ENCODE measurements at places on chromosomes 5 and 9.

GRCh38 chr5:53943938-53944337 is 366.4 kb downstream of the ARL15 start:
- no peak for DNase-seq
- H3K4me1 ChIP-seq: peaks cover 8% of the 10 kb centered on the region
- no peaks in the 10 kb centered on the region for H3K27me3 ChIP-seq

DNA sequence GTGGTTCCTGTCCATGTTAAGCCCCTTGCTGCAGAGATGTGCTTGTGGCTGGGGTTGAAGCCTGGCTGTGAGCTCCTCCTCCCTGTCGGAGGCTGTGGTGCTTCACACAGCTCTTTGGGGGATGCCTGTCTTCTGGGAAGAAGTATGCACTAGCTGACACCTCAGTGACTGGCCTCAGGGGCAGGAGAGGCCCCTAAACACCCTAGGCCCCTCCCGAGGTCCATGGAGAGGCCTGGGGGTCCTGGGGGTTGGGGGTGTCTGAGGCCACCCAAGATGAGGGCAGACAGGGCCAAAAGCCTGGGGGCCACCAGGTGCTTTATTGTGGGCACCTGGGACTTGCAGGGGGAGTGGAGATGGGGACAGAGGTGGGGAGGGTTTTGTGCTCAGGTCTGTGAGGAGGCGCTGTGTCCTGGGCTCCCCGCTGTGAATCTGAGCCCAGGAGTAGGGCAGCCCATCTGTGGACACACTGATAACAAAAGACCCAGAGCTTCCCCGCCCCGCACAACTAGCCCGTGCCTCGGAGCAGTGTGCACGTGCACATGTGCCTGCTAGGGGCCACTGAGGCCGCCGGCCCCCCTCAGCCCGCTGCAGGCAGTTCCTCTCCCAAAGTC is 92.0 kb downstream of the PHF2 start:
- H3K4me3 ChIP-seq: no peak overlapping the region
- no peak for DNase-seq
- H3K4me1 ChIP-seq: peaks cover 3% of the 10 kb centered on the region
- H3K27ac ChIP-seq: peak overlapping the region; percentile 38

GRCh38 chr5:124399426-124399961 is 346.9 kb downstream of the ZNF608 start:
- H3K4me3 ChIP-seq: no peak overlapping the region
- no peak for DNase-seq
- H3K27me3 ChIP-seq: no peaks in the 10 kb centered on the region
- H3K36me3 ChIP-seq: no peaks in the 10 kb centered on the region
- H3K27ac ChIP-seq: no peak overlapping the region

GRCh38 chr5:140000332-140000731 is 42.8 kb downstream of the NRG2 start:
- H3K36me3 ChIP-seq: no peaks in the 10 kb centered on the region
- no peak overlapping the region for H3K4me3 ChIP-seq
- no peak overlapping the region for H3K27ac ChIP-seq
- H3K27me3 ChIP-seq: peaks cover 51% of the 10 kb centered on the region
- H3K4me1 ChIP-seq: no peaks in the 10 kb centered on the region
- DNase-seq: no peak

- no peak overlapping the region for H3K4me3 ChIP-seq
- no peaks in the 10 kb centered on the region for H3K27me3 ChIP-seq
- peaks cover 17% of the 10 kb centered on the region for H3K4me1 ChIP-seq
Observed at GRCh38 chr9:366620-367019, 152.0 kb downstream of the DOCK8 start.

DNA sequence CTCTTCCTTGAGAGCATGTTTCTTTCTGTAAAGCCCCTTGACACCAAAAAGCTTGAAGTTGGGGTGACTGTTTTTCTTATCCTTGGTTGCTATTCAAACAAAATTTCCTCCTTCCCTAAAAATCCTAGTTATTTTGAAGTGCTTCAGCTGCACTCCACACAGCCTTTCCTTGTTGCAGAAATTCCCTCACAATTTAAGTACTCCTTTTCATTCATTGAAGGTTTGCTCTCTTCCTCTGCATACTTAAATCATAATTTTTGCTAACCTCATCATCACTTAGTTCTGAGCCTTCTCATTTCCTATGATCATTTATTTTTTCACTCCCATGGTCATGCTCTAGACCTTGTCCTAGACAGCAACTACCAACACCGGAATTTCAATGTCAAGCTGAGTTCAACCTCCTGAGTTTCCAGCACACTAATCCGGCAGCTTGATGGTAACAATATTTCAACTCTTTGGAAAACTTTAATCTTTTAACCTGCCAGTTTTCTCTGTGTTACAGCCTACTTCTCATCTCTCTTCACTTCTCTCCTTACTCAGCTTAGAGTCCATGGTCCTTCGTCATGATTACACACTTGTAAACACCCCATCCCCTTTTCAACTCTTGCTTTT is 78.7 kb upstream of the ACTBL2 start:
- DNase-seq: no peak
- H3K27ac ChIP-seq: no peak overlapping the region
- no peaks in the 10 kb centered on the region for H3K4me1 ChIP-seq
- no peak overlapping the region for H3K4me3 ChIP-seq

DNA sequence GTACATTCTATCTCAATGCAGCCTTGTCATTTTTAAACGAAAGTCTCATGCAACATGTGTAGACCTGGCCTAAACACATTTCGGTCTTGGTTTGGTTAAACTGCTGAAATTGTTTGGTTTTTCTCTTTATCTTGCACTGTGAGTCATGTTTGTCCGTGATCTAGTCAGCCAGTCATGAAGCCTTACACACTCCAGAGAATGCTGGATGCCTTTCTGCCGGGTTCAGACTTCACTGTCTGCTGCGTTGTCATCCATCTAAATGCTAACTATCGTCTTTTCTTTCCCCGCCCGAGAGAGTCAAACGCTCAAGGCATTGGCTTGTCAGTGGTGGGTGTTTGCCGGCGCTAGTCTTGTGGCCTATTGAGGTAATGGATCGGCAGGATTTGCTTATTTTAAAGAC is 1194.6 kb upstream of the WWC1 start:
- H3K4me1 ChIP-seq: no peaks in the 10 kb centered on the region
- DNase-seq: no peak
- H3K27ac ChIP-seq: no peak overlapping the region
- no peaks in the 10 kb centered on the region for H3K27me3 ChIP-seq
- H3K36me3 ChIP-seq: no peaks in the 10 kb centered on the region

DNA sequence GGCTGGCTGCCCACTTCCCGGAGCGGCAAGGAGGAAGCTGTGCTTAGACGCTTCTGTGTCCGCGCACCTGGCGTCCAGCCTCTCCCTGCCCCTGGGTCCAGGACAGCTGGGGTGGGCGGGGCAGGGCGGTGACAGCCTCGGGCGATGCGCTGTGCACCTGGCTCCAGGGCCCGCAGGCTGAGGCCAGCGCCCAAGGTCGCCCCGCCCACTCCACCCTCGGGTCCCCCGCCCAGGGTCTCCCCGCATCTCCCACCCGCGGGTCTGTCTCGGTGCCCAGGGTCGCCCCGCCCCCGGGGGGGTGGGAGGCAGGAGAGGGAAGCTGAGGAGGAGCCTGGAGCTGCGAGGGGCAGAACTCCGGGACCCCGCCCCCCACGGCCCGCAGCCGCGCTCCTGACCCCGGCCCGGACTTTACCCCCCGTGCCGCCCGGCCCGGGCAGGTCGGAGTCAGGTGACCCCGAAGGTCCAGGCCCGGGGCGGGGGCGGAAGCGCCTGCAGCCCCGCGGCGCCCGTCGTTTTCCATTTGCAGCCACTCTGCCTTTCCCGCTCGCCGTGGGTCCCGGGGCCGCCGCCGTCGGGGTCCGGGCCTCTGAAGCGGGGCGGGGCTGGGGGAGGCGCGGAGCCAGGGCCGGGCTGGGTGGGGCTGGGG is at the start of gene ENTPD8:
TSS of gene ENTPD8 (minus strand) at position 69 of the 646 bp plus-strand sequence. CDS start 3,072 bp downstream, outside the sequence.
- peaks cover 13% of the 10 kb centered on the region for H3K27me3 ChIP-seq
- H3K36me3 ChIP-seq: peaks cover 13% of the 10 kb centered on the region
- peak within 1 kb of the TSS; percentile 72 for H3K4me3 ChIP-seq
- H3K4me1 ChIP-seq: peaks cover 13% of the 10 kb centered on the region
- no peak within 1 kb of the TSS for H3K27ac ChIP-seq

- H3K27ac ChIP-seq: no peak overlapping the region
- H3K4me1 ChIP-seq: peaks cover 22% of the 10 kb centered on the region
- DNase-seq: no peak
- H3K36me3 ChIP-seq: no peaks in the 10 kb centered on the region
Observed at GRCh38 chr5:73387149-73387591, 61.4 kb downstream of the FOXD1 start.

DNA sequence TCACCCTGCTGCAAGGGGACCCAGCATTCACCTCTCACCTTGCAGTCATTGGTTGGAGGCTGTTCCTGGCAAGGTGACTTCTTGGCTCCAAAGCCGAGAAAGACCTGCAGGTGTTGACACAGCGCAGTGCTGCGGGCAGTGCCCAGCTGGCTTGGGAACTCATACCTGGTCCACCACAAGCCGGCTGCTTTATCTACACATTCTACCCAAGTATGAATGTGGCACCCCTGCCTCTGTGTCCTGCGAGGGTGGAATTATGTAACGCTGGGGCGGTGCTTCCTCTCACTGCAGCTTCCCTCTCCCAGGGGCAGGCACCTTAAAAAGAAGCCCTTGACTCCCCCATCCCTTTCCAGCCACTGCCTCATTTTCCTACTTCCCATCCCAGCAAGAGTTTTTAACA is 2.5 kb upstream of the ZMYND19 start:
- H3K27ac ChIP-seq: no peak overlapping the region
- peak overlapping the region; percentile 36 for H3K4me3 ChIP-seq
- no peak for DNase-seq
- peaks cover 4% of the 10 kb centered on the region for H3K4me1 ChIP-seq

DNA sequence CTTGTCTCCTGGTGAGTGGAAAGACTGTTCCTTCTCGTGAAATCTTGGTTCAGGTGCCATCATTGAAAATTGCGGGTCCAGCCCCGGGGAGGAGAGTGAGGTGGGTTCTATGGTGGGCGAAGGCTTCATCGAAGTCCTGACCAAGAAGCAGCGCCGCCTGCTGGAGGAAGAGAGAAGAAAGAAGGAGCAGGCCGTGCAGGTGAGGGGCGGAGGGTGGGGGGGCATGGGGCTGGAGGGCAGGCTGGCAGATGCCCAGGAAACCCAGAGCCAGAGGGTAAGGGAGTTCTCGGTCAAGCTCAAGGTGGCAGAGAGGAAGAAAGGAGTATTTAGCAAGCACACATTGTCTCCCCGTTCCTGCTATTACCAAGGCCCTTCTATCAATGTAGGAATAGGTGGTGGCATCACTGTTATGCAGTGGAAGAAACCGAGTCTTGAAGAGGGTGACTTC is 24.3 kb upstream of the POMT1 start:
- peak; percentile 49 for DNase-seq
- H3K27ac ChIP-seq: no peak overlapping the region
- peaks cover 91% of the 10 kb centered on the region for H3K36me3 ChIP-seq
- H3K4me3 ChIP-seq: no peak overlapping the region
- peaks cover 6% of the 10 kb centered on the region for H3K4me1 ChIP-seq

GRCh38 chr9:126123927-126124326 is 202.7 kb upstream of the MVB12B start:
- no peak for DNase-seq
- peaks cover 59% of the 10 kb centered on the region for H3K27me3 ChIP-seq
- H3K27ac ChIP-seq: no peak overlapping the region
- no peak overlapping the region for H3K4me3 ChIP-seq
- H3K4me1 ChIP-seq: no peaks in the 10 kb centered on the region
- H3K36me3 ChIP-seq: peaks cover 4% of the 10 kb centered on the region

- H3K27ac ChIP-seq: no peak overlapping the region
- no peaks in the 10 kb centered on the region for H3K4me1 ChIP-seq
- H3K27me3 ChIP-seq: peaks cover 19% of the 10 kb centered on the region
- no peak overlapping the region for H3K4me3 ChIP-seq
- DNase-seq: no peak
Observed at GRCh38 chr9:2957656-2958200, 113.8 kb upstream of the PUM3 start.

DNA sequence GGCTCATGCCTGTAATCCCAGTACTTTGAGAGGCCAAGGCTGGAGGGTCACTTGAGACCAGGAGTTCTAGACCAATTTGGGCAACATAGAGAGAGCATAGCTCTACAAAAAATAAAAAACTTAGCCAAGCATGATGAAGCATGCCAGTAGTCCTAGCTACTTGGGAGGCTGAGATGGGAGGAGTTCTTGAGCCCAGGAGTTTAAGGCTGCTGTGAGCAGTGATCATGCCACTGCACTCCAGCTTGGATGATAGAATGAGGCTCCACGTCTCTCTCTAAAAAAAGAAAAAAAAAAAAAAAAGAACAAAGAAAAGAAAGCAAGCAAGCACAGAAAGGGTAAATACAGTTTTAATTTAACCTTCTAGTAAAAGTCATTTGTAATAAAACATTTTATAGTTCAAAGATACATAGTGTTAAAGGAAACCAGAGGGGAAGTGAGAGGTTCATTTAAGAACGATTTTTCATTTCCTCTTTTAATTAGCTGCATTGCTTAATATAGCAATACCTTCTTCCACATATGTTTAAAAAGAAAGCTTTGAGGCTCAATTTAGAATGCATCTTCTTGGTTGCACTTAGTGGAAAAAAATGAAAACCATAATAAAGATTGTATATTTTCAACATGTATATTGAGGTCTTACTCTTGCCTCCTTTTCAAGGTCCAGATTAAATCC is 14.9 kb downstream of the GAPT start:
- no peaks in the 10 kb centered on the region for H3K36me3 ChIP-seq
- no peaks in the 10 kb centered on the region for H3K4me1 ChIP-seq
- no peak overlapping the region for H3K27ac ChIP-seq
- H3K27me3 ChIP-seq: peaks cover 26% of the 10 kb centered on the region

DNA sequence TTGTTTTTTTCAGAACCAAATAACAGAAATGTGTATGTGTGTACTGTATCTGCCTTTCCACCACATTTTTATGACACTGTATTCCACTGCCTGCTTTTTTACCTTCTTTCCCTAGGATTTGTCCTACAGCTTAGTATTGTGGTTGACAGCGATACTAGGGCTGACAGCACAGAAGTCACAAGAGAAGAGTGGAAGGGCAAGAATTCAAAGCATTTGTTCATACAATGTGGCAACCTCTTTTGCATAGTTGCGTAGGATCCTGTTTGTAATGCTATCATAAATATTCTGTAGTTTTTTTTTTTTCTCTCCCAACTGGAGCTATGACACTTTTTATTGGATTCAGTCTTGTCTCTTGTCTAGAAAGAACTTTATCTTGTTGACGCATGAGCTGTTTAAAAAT is 5.6 kb upstream of the BNIP1 start:
- H3K27ac ChIP-seq: no peak overlapping the region
- no peak for DNase-seq
- H3K4me1 ChIP-seq: no peaks in the 10 kb centered on the region
- H3K27me3 ChIP-seq: no peaks in the 10 kb centered on the region

GRCh38 chr5:154506049-154506715 is 28.2 kb upstream of the HAND1 start:
- DNase-seq: no peak
- no peak overlapping the region for H3K4me3 ChIP-seq
- H3K36me3 ChIP-seq: no peaks in the 10 kb centered on the region

All from effector memory CD8-positive, alpha-beta T cell (primary cell).